T-helper 17 cell (primary cell): ENCODE measurements at places on chromosomes 6 and 20. TPM values are rescaled to one million over a fixed set of nuclear protein-coding genes. Genes with fewer than 3 reads are reported as not detected.
A peak's percentile ranks its signal among the peaks of the same experiment; 100 is the strongest.

Gene ARMH2
- 1.1 TPM for total RNA-seq

DNA sequence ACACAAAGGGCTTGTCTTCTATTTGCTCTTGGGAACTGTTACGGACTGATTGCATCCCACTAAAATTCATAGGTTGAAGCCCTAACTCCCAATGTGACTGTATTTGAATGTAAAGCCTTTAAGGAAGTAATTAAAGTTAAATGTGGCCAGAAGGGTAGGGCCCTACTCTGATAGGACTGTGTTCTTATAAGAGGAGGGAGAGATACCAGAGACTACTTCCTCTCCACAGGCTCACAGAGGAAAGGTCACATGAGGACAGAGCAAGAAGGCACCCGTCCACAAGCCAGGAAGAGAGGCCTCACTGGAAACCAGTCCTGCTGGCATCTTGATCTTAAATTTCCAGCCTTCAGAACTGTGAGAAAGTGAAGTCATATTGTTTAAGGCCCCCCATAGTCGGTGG lies 211.9 kb downstream of the CDH26 start:
- H3K4me1 ChIP-seq: no peaks in the 10 kb centered on the region
- peaks cover 4% of the 10 kb centered on the region for H3K27me3 ChIP-seq
- no peak overlapping the region for H3K4me3 ChIP-seq
- no peaks in the 10 kb centered on the region for H3K36me3 ChIP-seq
- no peak overlapping the region for H3K27ac ChIP-seq

DNA sequence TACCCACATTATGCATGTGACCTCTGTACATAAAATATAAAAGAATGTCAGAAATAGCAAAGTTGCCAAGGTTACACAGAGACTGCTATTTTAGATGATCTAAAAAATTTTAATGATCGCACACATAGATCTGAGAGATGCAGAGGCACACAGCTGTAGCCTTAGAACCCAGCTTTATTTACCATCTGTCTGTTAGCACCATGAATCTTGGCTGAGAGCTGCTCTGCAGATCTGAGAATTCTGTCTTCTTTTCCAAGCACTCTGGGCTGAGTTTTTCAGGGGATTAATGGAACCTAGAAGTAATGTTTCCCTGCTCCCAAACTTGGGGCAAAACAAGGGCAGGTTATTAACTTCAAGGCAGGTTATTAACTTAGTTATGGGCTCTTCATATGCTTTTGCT lies 248.7 kb upstream of the JAG1 start:
- H3K27ac ChIP-seq: no peak overlapping the region
- no peak overlapping the region for H3K4me3 ChIP-seq
- no peak for DNase-seq
- no peaks in the 10 kb centered on the region for H3K4me1 ChIP-seq

GRCh38 chr6:12529364-12530019 lies 187.1 kb upstream of the PHACTR1 start:
- no peak for DNase-seq
- no peak overlapping the region for H3K4me3 ChIP-seq
- no peak overlapping the region for H3K27ac ChIP-seq
- peaks cover 42% of the 10 kb centered on the region for H3K27me3 ChIP-seq

GRCh38 chr6:37979392-37980221 lies 160.1 kb downstream of the ZFAND3 start:
- peaks cover 46% of the 10 kb centered on the region for H3K4me1 ChIP-seq
- peaks cover 2% of the 10 kb centered on the region for H3K36me3 ChIP-seq
- no peak for DNase-seq
- peak overlapping the region; percentile 72 for H3K27ac ChIP-seq
- H3K27me3 ChIP-seq: no peaks in the 10 kb centered on the region
